GM12865 (cell line): ENCODE measurements at places on chromosomes 3 and 15.
A peak's percentile ranks its signal among the peaks of the same experiment; 100 is the strongest.

- no peak for DNase-seq
These were observed 18.2 kb upstream of the HRH1 start for GRCh38 chr3:11136116-11136515.

DNA sequence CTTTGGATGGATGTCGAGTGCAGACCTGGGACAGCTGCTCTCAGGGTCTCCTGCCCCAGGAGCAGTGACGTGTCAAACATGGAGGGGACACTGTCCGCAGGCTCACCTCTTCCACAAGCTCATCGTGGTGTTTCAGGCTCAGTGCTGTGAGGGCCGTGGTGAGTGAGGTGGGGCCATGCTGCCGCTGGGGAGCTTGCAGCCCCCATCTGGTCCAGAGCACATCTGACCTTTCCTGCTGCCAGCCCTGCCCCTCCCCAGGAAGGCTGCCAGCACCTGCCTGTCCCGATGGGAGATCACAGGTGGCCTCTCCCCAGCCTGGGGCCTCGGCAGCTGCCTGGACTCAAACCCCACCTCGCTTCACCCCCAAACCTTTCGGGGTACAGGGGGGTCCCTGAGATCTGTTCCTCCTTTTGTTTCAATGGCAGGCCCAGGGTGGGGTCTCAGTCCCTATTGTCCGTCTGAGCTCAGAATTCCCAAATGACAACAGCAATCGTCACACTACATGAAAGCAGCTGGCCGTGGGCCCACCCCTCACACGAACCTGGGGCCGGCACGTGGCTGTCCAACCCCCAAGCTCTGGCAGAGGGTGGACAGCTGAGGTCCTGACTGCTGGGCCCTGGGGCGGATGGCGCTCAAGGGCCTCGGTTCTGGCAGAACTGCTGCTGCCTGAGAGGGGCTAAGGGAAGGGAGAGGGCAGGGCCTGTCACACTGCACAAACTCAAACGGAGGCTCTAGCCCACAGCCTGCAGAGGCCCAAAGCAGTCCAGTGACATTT is 65.0 kb upstream of the RPL32 start:
- no peak for DNase-seq

- DNase-seq = no peak
These were observed 39.5 kb upstream of the GOLGA8J start for GRCh38 chr15:30043211-30043655.

GRCh38 chr3:72279068-72279604 is 494.2 kb upstream of the PROK2 start:
- DNase-seq = no peak

DNA sequence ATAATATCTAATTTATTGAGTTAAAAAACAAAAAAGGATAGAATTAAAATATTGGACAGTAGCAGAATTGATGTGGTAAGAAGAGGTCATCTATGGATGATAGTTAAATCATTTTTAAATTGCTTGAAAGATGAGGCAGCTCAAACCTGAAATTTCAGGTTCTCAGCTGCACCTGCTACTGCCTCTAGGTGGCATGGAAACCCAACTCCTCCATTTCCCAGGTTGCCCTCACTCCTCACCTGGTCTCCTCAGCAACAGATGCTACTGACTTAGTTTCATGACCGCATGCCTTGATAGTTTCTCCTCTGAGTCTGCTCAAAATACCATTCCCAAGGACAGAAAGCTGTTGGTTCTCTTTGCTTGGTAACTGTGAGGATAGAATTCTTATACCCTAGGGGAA is 148.1 kb downstream of the ABHD5 start:
- no peak for DNase-seq

DNA sequence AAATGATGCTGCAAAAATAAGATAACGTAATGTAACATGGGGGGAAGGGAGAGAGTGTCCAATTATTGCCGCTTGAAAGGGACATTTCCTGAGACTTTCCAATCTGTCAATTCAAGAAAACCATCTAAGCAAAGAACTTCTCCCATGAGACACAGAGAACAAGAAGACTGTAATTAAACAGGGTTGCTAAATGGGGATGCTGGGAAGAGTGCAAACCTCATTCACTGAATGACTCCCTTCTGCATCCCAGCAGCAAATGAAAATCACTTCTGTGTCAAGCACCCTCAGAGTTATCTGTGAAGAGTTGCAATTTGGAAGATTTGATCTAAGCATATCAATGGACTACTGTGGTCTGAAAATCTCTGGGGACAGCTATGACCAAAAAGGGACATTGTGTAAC is 3.6 kb downstream of the RFT1 start:
- peak; percentile 28 for DNase-seq

DNA sequence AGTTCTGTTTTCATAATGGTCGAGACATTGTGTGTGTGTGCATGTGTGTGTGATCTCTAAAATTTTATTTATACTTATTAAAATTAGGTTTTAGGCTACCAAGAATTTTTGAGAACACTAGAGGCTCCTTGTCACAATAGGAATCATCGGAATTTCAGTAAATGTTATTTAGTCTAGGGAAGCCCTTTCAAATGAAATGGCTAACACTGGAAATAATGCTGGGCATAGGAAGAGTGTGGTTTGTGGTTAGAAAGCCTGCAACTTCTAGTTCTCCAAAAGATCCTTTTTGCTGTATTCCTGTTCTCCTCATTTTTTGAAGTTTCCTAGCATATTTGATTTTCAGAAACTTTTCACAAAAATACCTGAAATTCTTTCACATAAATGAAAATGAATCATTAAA is 92.5 kb upstream of the MBNL1 start:
- no peak for DNase-seq

GRCh38 chr3:140162551-140162950 is 227.6 kb downstream of the CLSTN2 start:
- no peak for DNase-seq

- no peak for DNase-seq
These were observed 210.9 kb downstream of the ZIC1 start for GRCh38 chr3:147619921-147620560.

GRCh38 chr3:127259882-127260281 is 28.0 kb downstream of the PRR20G start:
- DNase-seq = no peak

- no peak for DNase-seq
These were observed 87.5 kb downstream of the RORA start for GRCh38 chr15:61141497-61142125.

DNA sequence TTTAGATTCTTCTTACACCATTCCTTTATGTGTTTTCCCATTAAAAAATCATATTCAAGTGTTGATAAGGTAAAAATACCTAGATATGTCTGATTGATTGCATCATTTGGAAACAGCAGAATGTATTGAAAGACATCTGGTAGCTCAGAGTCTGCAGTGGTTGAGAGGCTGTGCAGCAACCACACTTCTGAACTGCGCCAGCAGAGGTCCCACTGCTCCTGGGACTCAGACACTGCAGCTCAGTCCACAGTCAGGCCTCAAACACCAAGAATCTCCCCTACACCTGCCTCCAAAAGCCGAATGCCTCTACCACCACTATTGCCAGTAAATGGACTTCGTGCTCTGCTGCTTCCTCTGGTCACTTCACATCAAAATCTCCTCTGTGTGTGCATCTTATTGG is 176.9 kb upstream of the LMCD1 start:
- DNase-seq = peak; percentile 46

DNA sequence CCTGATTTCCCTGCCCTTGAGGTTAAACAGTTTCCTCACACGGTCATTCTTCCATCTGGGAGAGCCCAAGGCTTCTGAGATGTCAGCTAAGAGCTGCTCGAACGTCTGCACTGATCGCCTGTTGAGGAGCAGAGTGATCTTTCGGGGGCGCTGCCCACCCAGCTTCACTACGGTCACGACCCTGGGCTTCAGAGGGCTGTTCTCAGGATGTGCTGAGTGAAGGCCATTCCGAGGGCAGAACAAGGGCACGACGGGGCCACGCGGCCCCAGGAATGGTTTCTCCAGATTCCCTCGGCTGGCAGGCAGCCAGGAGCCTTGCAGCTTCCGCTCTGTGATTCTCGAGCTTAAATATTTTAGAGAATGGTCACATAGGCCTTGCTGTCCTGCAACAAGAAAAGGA is 25.7 kb downstream of the DCLK3 start:
- no peak for DNase-seq

GRCh38 chr3:117486719-117487716 is 777.4 kb downstream of the TUSC7 start:
- peak; percentile 53 for DNase-seq

DNA sequence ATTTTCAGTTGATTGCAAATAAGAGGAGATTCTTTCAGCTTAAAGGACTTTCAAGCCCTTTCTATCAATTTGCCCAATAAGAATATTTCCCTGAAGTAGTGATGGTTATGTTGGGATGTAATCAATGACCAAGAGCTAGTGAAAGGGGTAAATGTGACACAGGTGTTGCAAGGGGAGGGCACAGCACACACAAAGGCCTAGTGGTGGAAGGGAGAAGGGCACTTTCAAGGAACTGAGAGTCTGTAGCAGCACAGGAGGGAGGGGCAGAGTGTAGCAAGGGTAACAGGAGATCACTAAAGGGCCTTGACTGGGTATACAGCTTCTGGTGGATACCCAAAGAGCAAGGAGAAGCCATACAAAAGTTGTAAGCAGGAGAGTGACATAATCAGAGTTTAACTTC is 217.8 kb upstream of the ARHGEF26 start:
- no peak for DNase-seq

- no peak for DNase-seq
These were observed 10.2 kb upstream of the TMEM45A start for GRCh38 chr3:100482176-100482575.

GRCh38 chr3:187739561-187740332 is 5.5 kb downstream of the BCL6 start:
- DNase-seq = peak; percentile 70

- no peak for DNase-seq
These were observed 226.0 kb downstream of the TCF12 start for GRCh38 chr15:57144448-57144847.

DNA sequence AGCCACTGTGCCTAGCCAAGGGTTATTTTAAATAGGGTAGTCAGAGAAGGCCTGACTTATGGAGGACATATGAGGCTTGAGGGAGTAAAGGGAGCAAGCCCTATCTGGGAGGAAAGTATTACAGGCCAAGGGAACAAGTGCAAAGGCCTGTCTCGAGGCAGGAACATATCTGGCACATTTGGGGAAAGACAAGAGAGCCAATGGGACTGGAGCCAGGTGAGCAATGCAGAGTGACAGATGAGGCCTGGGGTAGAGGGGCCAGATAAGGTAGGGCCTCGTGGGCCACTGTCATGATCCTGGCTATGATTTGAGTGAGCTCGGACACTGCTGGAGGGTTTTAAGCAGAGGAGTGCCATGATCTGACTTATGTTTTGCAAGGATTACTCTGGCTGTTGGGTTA is 43.8 kb downstream of the DCP1A start:
- no peak for DNase-seq

DNA sequence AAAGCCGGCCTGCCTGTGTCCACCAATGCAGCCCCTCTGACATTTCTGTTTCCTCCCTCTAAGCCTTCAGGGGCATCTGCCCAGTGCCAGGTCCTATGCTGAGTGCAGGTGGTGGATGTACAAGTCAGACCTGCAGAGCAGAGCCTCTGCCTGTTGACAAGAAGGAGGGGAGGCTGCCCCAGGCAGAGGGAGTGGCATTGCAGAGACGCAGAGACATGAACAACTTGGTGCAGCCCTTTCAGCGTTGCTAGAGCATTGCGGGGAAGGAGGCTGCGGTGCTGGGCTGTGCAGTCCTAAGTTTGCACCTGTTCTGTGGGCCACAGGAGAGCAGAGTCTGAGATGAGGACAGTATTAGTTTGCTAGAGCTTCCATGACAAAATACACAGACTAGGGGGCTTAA is 65.2 kb downstream of the LSM3 start:
- no peak for DNase-seq

DNA sequence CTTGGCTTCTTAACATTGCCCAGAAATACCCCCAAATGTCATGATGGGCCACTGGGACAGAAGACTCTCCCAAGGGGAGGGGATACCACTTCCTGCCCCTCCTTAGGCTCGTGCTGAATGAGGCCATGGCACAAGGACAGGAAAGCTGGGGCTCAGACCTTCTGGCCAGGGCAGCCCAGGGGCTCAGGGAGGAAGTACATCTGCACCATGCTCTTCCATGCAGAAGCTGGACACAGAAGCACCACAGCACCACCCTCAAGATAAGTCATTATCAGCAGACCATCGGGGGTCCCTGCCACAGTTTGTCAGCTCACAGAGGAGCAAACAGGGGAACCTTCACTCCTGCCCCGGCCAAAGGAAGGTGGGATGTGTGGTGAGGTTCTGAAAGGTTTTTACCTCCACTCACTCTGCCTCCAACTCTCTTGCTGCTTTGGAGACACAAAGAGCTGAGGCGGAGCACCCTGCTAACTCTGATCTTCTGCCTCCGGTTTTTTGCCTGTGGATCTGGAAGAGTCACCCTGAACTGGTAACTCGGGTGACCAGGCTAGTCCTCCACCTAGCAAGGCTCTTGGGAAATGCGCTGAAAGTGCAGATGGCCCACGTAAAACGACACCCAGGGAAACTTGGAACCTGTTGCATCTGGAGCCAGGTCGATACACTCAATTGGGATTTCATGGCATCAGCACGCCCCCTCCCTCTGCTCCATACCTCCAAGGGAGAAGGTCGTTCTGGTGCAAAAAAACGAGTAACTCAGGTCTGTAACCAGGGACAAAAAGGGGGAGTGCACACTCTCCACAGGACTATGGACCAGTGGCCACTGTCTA is 8.3 kb downstream of the BMF start:
- DNase-seq = peak; percentile 30

DNA sequence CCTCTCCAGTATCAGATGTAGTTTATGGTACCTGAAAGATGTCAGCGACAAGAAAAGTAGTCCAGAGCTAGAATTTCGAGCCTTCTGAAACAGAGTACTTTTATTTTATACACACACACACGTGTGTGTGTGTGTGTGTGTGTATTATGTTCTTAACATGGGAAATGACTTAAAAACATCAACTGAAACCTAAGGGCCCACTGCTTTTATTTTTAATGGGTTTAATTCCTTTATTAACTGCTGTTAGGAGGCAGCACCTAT is 1.9 kb downstream of the TCF12 start:
- DNase-seq = peak; percentile 19

- no peak for DNase-seq
These were observed 49.5 kb downstream of the UMPS start for GRCh38 chr3:124779751-124780191.

GRCh38 chr3:128483657-128484403 is 9.2 kb downstream of the GATA2 start:
- DNase-seq = no peak

DNA sequence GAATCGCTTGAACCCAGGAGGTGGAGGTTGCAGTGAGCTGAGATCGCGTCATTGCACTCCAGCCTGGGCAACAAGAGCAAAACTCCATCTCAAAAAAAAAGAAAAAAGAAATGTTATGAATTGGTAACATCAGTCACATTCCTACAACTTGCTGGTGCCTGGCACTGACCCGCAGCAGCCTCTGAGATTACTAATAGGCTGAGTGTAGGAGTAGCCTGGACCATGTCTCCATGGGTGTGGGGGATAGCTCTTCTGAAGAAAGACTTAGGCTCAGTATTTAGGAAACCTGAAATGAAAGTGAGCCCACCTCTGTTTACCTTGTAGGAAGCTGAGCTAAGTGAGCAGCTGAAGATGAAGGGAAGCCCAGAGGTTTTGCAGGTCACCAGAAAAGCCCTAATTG is 148.3 kb downstream of the LRRC28 start:
- no peak for DNase-seq

DNA sequence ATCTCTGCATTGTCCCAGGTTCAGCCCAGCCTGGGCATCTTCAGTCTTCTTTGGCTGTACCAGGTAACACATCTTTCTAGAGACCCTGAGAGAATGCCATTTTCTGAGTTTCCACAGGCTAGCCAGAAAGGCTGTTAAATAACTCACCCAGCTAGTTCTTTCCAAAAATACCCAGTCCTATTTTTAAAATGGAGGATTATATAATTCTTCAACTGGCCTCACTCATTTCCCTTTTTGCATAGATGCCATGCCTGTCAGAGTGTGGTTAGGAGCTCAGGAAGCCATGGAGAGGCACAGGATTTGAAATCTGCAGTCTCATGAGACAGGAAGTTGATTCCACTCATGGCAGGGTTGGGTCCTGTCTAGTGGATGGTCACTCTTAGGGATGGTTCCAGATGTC is 39.8 kb downstream of the CEMIP start:
- no peak for DNase-seq
